Heart left ventricle (tissue), 16 donors: ENCODE measurements at places on chromosomes 3 and 15. TPM values are rescaled to one million over a fixed set of nuclear protein-coding genes. Genes with fewer than 3 reads are reported as not detected.

Gene ARL14
- total RNA-seq: not detected

Gene C3orf49
- total RNA-seq: not detected

Gene C15orf62
- not detected for total RNA-seq

Gene EIF1B
- 357 TPM for total RNA-seq

Gene CHCHD4
- total RNA-seq: 25.9 TPM

Gene TIMP4
- total RNA-seq: 57.9 TPM

Gene STRA6
- total RNA-seq: 0.14 TPM

Gene CHDH
- 3.6 TPM for total RNA-seq
